ENCODE measurements at places on chromosomes 12 and 14.

DNA sequence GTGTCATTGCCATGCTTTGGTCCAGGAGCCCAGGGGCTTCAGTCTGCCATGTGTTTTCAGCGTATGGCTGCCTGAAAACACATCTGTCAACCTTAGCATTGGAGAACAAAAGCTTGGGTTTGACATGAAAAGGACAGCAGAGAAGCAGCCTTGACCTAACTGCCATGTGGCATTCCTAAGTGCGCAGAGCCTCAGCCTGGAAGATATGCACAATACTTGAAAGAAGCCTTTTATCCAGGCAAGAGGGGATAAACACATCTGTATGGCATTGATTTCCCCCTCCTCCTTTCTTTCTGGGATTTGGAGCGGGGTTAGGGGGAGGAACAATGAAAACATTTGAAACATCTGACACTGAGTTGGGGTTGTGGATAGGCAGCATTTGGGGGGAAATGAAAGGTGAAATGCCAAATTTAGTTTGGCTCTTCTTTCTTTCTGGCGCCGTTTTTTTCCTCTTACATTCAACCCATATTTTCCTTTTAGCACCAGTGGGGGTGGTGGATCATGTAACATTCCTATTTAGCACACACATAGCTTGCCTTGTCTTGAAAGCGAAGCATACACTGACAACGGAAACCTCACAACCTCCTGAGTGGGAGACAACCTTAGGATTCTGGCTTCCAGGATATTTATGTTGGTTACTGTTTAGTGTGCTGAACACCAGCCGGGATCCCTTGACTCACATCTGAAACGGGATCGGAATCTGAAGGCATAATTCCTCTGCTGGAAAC lies 177.0 kb downstream of the C12orf75 start:
- DNase-seq: no peak

- no peak for DNase-seq
Measured at GRCh38 chr12:56469007-56469930, 891 bp downstream of the SPRYD4 start.

DNA sequence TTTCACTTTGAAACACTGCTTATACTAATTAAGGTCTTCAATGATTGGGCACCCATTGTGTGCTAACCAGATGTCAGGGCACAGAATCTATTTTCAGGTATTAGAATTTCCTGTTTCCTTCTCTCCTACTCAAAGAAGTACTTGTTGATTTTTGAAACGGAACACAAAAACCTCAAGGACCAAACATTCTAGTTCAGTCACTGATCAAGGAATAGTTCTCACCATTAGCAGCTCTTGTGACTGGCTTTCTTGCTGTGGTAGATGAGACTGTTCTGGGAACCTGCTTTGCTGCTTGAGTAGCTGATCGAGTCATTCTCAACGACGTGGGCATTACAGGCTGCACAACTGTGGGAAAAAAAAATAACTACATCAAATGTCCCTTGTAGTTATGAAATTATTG lies 11.0 kb downstream of the DLGAP5 start:
- DNase-seq: no peak

DNA sequence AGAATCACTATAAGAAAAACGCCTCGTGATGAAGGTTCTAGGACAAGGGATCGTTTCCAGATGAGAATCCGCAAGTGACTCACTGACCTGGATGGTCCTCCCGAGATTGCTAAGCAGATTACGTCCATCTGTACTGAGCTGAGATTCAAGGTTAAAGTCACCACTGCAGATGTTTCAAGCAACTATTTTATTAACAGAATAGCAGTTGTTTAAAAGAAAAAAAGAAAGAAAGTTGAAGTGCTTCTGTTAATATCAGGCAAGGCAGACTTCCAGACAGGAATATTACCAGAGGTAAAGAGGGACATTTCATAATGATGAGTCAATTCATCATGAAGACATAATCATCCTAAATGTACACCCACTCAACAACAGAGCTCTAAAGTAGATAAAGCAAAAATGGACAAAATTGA lies 17.9 kb downstream of the PXN start:
- no peak for DNase-seq

DNA sequence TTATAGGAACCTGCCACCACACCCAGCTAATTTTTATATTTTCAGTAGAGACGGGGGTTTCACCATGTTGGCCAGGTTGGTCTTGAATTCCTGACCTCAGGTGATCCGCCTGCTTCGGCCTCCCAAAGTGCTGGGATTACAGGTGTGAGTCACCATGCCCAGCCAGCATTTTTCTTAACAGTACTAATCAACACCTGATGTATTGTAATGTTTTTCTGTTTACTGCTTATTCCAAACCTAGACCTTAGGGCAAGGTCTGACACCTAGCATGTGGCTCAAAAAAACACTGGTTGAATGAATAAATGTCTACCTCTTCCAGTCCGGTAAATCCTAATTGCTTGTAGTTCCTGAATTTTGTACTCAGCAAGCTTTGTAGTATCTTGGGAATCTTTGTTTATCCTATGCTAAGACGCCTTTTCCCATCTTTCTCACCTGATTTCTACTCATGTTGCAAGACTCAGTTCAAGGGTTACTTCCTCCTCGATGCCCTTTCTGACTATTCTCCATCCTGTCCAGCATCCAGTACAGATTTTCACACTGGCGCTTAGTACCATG lies 2.8 kb downstream of the PAN2 start:
- DNase-seq: no peak

DNA sequence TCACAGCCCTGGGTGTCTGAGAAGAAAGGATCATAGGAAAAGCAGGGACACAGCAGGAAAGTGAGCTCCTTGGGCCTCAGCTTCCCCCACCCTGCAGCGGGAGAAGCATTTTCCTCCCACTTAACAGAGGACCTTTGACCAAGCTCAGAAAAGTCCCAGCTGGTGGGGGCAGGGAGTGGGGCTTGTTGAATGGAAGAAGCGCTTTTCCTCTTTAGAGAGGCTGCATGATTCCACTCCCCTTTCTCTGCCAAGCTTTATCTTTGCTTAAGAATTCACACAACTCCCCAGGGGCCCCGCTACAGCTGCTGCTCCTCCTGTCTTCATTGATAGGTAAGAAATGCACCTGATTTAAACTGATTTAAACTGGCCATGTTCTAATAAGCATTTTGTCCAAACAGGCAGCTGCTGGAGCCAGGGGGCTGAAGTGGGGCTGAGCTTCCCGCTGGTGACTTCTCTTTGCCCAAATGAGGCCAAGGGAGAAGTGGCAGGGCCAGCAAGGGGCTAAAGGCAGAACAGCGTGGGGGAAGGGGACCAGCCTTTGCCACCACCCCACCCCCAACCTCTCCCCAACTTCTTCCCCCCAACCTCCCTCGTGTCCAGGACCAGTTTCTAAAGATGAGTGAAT lies 1.7 kb upstream of the PAPLN start:
- no peak for DNase-seq

- no peak for DNase-seq
Measured at GRCh38 chr12:47901063-47901717, 3.6 kb downstream of the VDR start.

DNA sequence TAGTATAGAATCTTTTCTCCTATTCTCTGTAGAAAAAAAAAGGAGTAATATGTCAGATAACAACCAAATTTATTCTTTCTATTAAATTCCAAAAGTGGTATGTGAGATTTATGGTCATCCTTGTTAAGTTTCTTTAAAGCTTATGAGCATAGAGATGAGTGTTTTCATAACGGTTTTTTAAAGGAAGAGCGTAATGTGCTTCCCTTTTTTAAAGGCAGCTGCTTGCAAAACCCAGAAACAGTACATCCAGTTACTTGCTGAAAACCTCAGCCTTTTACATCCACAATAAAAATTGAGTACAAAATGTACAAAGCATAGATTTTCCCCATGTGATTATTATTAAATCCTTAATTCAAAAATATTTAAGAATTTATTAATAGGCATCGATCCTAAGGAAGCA lies 53.6 kb upstream of the CD163 start:
- no peak for DNase-seq

DNA sequence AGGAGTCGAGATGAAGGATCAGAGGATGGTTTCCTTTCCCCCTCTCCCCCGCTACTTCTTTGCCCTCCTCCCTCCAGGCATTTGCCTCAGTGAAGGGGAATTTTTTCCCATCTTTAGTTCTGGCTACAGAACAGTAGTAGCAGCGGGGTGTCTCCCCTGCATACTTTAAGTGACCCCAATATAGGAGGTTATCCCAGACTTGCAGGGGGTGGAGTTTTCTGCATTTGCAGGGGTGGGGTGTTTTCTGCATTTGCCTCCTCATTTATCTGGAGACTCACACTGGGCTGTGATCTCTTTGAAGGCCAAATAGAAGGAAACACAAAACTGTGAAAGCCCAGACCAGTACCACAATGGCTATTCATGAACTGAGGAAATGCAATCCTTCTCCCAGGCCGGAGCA lies 19.8 kb downstream of the PTPRB start:
- DNase-seq: no peak

- DNase-seq: no peak
Measured at GRCh38 chr12:79933532-79934264, 1.2 kb downstream of the PPP1R12A start.

- DNase-seq: no peak
Measured at GRCh38 chr12:7017870-7018349, 366 bp downstream of the LPCAT3 start.

DNA sequence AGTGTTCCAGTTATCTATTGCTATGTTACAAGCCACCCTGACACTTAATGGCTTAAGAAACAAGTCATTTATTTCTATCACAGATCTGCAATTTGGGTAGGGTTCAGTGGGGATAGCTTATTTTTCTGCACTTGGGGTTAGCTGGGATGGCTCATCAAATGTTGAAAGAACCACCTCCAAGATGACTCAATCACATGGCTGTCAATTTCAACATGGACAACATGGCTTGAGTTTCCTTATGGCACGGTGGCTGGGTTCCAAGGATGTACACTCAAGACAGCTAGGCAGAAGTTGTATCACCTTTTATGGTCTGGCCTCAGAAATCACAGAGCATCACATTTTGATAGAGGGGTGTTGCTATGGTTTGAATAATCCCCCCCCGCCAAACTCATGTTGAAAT lies 24.5 kb upstream of the IGF1 start:
- no peak for DNase-seq

- DNase-seq: no peak
Measured at GRCh38 chr14:87082917-87083316, 910.1 kb downstream of the GALC start.

GRCh38 chr14:60512973-60513571 lies 4.1 kb downstream of the SIX6 start:
- no peak for DNase-seq

DNA sequence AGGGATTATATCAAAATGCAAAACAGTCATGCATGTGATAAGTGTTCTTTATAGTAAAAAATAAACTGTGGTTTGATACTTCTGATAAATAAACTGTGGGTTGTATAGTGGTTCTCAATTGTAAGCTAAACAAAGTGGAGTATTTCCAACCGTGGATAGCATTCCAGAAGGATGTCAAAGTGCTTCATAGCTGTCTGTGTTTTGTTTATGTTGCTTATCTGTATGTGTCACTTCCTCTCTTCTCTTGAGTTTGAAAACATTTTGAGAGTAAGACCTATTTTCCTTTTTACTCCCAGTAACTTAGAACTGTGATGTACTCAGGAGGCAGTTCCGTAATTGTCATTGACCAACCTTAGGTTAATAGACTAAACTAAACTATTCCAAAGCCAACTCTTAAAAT lies 415.8 kb downstream of the TMTC2 start:
- no peak for DNase-seq

DNA sequence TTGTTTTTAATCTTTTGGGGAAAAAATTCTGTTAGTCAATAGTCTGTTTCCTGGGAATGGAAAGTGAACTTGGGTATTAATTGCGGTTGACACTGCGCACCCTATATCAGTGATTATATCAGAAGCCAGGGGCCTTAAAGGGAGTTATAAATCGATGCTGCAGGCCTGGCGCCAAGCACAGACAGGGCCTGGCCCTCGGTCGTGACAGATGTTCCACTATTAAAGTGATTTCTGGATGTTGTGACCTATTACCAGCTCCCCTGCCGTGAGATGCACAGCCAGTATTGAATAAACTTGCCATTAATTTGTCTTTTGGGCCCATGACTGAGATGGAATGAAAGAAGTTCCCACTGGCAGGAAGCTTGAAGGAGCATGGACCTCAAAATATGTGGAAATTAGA lies 45.1 kb upstream of the KITLG start:
- no peak for DNase-seq

DNA sequence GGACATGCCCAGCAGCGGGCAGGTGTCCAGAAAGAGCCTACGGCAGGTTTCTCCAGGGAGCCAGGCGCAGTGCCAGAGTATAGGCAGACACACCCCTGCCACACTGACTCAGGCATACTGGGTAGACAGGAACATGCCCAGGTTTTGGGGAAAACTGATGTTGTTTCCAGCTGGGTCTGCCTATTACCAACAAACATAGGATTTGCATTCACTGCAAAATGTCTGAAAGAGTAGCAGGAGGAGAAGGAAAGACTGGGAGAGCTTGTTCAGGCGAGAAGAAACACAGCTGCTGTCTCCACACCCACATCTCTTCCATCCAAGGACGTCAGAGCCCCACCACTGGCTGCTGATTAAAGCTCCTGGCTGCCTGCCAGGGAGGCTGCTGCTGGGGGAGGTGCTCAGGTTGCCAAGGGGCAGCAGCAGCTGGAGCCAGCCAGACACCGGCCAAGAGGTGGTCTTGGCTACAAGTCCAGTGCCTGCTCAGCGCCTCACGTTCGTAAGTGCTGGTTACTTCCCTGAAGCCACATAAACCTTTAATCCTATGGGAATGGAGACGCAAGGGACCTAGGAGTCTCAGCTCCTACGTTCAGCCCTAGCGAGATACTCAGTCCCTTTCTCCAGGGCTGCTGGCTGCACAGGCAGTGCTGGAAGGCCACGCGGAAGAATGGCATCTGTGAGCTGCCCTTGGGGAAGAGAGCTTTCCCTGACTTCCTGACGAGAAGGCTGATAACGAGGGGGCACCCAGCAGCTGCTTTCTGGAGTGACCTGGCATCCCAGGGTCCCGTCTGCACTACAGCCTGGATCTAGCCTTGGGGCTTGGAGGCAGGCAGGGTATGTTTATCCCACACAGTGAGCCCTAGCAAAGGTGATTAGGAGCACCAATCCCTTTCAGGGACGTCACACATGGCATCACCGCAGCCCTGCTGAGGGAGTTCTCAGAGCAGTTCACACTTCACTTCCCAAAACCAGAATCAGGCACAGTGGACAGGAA lies 58.1 kb downstream of the PLEKHG3 start:
- DNase-seq: peak; percentile 75

- DNase-seq: no peak
Measured at GRCh38 chr12:1890810-1891209, 27.6 kb downstream of the CACNA2D4 start.

DNA sequence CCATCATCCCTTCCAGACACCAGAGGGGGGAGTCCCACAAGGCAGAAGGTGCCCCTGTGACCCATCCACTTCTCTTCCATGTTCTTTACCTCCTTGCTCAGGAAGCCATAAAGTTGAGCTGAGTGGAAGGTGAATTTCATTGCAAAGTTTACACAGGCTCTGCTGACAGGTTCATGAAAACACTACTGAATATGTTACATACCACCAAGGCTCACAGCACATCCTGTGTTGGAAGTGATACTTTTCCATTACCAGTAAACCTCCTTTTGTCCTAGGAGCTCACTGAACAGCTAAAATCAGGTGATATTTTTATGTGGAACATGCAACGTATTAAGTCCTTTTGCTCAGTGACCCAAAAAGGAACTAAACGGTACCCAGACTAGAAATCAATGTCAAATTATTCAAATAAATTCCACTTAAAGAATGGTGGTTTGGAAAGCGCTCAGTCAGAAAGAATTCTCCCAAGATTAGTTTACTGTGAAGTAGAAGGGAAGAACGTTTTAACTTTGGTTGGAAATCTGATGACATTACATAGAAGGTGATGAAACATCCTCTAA lies 196.2 kb upstream of the NUDT4 start:
- DNase-seq: no peak
